ENCODE measurements at places on chromosomes 11 and 22. TPM values are rescaled to one million over a fixed set of nuclear protein-coding genes. Genes with fewer than 3 reads are reported as not detected.
A peak's percentile ranks its signal among the peaks of the same experiment; 100 is the strongest.

The ROM1 gene
- 3.6 TPM for total RNA-seq

The HTR3B gene
- total RNA-seq, result not detected

The NNMT gene
- total RNA-seq, result 344 TPM

The PKNOX2 gene
- total RNA-seq, result 2.8 TPM

The TRIM22 gene
- total RNA-seq, result 10.1 TPM

The TM7SF2 gene
- total RNA-seq, result 6.0 TPM

The KDM4D gene
- total RNA-seq, result 3.0 TPM

The CYP2D6 gene
- total RNA-seq, result not detected

The CASP1 gene
- total RNA-seq, result 16.6 TPM

The BRMS1 gene
- 92.6 TPM for total RNA-seq

DNA sequence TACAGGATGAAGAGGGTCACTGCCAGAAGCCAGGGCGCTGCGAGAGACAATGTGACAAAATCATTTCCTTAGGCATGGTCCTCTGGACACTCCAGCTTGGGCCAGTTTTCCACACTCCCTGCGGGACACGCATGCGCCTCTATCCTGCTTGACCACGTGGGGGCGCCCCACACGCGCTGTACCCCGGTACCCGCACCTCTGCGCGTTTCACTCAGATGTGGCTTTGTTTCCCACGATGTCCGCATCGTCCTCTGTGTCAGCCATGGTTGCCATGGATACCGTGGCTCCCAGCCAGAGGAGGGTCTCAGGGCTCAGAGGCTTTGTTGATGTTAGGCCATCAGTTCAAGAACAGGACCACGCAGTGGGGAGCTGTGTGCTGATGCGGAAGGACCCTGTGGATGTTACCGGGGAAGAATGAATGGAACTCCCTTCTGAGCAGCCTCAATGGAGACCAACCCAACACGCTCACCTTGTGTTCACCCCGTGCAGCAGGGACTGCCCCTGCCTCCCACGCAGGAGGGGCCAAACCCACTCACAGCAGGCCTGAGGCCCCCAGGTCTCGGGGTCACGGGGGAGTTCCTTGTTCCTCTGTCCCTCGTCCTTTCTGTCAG, 101.1 kb upstream of the SLC22A12 start:
- peak; percentile 42 for DNase-seq

- DNase-seq, result peak; percentile 35
These were observed 18.0 kb upstream of the E2F8 start for GRCh38 chr11:19258641-19259230.

- no peak for DNase-seq
These were observed 23.9 kb downstream of the PI4KA start for GRCh38 chr22:20834725-20835124.

DNA sequence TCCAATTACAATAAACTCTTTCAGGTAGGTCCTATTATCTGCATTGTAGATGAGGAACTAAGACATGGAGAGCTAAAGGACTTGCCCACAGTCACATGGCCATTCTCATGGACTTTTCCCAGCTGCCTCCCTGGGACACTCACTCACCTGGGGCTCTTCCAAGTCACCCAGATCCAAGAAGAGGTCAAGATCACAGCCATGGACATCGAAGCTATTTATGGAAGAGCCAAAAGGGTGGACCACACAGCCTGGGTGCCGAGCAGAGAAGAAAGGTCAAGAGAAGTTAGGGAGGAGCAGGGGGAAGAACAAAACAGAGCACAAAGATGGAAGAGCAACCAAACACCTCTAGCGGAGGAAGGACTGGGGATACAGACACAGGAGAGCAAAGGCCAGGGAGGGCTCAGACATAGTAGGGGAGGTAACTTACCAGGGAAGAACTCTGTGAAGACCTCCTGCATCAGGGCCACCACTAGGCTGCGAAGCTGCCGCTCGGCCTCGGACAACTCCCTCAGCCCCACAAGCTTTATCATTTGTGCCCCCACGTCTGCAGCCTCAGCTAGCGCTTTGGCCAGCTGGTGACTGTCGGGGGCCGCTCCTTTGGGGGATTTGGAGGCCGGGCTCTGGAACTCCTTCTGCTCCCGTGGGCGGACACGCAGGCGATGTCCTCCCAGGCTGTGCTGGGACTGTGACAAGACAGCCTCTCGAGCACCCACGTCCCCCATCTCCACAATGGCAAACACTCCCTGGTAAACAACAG, 7.4 kb upstream of the EEF1G start:
- no peak for DNase-seq

DNA sequence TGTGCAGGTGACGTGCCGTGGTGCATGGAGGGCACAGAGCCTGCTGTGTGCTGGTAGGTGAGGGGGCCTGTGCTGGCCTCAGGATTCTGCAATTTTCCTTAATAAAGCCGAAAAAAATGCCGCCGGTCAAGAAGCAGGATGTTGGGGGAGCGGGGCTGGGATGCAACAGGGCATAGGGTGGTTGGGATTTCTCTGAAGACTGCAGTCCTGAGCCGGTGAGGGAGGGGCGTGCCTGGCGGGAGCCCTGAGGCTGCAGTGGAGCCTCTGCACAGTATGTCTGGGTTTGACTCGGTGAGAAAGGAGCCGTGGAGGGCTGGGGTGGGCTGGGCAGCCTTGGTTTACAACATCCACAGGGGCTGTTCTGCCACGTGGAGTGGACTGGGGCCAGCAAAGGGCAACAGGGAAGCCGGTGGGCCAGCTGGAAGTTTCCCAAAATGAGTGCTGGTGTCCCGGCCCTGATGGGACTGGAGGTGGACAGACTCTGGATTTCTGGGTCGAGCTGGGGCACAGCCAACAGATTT, 1.3 kb downstream of the CDHR5 start:
- DNase-seq, result no peak

DNA sequence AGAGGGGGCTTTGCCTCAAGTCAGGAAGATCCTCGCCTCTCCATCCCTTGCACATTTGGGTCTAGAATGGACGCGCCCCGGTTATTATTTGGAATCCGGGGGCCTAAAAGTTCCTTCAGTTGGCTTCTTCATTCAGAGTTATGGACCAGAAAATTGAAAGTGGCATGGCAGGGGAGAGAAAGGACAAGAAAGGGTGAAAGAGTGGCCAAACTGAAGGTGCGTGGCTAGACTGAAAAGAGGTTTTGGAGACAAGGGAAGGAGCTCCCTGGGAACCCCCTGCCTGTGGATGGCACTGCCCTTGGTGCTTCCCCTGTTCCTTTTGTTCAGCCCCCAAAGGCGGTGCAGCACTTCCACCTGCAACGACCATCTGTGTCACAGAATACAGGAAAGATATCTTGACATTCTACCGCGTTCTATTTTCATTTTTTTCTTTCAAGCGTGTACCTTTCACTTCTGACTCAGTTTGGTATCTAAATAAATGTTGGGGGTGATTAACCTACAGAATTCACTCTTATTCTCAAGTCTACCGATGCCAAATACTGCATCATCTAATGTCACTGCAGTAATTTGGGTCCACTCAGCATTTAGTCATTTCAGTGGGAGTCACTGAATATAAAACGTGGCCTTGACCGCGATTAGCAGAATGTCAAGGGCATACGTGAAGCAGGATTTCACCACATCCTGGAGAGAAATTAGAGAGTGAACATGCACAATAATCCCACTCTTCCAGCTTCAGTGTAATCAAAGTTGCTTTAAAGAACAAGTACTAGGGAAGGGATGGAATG, 88.1 kb upstream of the ARHGAP32 start:
- peak; percentile 70 for DNase-seq

DNA sequence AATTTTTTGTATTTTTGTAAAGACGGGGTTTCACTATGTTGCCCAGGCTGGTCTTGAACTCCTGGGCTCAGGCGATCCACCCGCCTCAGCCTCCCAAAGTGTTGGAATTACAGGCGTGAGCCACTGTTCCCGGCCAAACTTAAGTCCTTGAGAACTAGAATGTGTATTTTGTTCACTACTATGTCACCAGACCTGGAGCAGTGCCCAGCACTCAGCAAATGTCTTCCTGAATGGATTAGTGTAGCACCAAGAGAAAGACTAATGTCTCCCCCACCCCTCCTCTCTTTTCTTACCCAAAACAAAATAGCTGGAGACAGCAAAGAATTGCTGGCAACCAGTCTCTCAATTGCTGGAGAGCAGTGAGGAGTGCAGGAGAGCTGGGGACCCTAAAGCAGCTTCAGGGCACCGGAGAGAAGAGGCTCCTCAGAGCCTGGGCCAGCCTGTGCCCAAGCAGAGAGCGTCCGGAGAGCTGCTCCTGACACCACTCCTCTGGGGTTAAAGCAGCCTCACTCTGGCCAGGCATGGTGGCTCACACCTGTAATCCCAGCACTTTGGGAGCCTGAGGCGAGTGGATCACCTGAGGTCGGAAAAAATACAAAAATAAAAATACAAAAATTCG, 14.9 kb downstream of the SLC25A18 start:
- peak; percentile 49 for DNase-seq

GRCh38 chr11:5608808-5609207, 12.4 kb downstream of the TRIM6 start:
- no peak for DNase-seq

DNA sequence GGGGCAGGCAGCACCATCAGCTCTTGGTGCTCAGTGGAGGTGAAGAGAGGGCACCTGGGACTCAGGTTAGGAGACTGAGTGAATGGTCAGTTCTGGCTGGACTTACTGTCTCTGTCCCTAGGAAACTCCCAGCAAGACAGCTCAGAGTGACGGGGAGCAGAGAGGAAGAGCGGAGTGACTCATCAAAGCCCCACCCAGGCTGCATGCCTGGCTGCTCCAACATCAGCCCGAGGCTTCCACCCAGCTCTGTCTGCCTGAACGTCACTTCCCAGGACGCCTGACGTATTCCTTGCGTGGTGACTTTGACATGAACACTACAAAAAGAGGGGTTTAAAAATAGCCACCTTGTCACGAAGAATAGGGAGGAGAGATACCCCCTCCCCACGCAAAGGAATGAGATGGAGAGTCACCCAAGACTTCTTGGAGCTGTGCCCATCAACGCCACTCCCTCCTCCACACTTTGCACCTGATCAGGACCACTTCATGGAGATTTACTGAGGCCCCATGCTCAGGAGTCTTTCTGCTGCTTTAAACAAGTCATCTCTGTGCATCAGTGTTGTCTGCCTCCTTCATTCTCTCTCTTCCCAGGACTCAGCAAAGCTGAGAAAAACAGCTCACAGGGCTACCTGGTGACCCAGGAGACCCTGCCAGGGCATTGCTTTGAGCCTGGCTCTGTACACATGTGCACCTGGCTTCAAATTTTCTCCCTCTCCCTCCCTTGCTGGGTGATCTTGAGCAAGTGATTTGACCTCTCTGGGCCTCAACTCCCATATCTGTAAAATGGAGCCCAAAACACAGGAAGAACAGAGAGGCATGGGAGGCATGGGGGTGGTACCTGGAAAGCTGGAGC, 83.1 kb downstream of the MN1 start:
- DNase-seq, result peak; percentile 94

- no peak for DNase-seq
These were observed 90.0 kb downstream of the ARHGAP8 start for GRCh38 chr22:44842417-44842816.

GRCh38 chr11:113174882-113175281, 139.5 kb upstream of the TTC12 start:
- DNase-seq, result peak; percentile 71

DNA sequence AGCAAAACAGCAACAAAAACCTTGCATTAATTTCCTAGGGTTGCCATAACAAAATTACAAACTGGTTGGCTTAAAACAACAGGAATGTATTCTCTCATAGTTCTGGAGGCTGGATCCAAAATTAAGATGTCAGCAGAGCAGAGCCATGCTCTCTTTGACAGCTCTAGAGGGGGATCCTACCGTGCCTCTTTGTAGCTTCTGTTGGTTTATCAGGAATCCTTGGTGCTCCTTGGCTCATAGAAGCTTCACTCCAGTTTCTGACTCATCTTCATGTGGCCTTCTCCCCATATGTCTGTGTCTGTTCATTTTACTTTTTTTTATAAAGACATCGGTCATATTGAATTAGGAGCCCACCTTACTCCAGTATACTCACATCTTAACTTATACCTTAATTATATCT, 90.5 kb upstream of the POU2AF2 start:
- no peak for DNase-seq

- DNase-seq, result no peak
These were observed 581.7 kb upstream of the B3GAT1 start for GRCh38 chr11:134993691-134994243.

- peak; percentile 48 for DNase-seq
These were observed 31.2 kb downstream of the RBFOX2 start for GRCh38 chr22:35997438-35997837.

GRCh38 chr11:124961972-124962609, 8.1 kb downstream of the CCDC15 start:
- DNase-seq, result peak; percentile 81

DNA sequence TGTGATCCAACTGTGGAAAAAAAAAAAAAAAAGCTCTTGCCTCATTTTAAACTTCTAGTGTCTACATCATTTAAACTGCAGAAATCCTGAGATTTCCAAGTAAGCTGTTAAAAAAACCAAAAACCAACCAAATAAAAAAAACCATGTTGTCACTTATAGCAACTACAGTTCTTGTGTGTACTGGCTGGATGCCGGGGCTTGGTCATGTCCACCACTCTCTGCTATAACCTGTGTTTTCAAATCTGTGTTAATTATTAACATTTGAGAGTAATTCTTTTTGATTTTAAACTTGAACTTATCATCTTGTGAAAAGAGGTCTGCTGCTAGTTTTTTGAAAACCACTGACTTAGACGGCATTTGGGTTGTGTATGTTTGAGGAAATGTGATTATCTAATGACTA, 32.2 kb upstream of the BID start:
- DNase-seq, result no peak

DNA sequence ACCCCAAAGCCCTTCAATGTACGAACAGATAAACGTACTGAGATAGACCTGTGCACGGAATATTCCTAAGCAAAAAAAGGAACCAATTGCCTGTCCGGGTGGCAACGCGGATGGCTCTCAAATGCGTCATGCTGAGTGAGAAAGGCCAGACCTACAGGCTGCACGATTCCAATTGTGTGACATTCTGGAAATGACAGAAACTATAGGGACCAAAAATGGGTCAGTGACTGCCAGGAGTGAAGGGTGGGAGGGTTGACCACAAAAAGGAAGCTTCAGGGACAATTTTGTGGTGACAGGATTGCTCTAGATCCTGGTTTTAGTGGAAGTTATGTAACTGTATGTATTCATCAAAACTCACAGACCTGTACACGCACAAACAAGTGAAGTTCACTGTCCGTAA, 24.0 kb upstream of the SYT8 start:
- peak; percentile 21 for DNase-seq

DNA sequence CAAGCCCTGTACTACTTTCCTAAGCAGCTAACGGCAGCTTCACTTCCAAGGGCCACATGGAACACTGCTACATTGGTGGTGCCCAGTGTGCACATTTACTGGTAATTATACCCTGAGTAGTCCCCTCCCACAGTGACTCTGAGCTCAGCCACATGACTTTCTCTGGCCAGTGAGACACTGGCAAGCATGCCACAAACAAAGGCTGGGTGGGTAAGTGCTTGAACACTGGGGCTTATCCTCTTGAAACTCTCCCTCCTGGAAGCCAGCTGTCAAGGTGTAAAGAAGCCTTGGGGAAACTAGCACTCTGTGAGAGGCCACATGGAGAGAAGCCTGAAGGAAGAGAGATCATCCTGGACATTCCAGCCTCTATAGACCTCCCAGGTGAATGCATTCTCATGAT, 54.4 kb upstream of the DRD2 start:
- DNase-seq, result peak; percentile 37

- no peak for DNase-seq
These were observed 58.4 kb upstream of the FBXO3 start for GRCh38 chr11:33832676-33833075.

All from RPMI7951 (cell line).